COLO829 (cell line): ENCODE measurements at places on chromosomes 5 and 9.

GRCh38 chr5:18652404-18653215, 1018.4 kb downstream of the TAF11L14 start:
- no peak for DNase-seq

GRCh38 chr9:28365020-28365640, 791.8 kb upstream of the C9orf72 start:
- no peak for DNase-seq

GRCh38 chr5:150626853-150627276, 13.6 kb upstream of the SYNPO start:
- DNase-seq = no peak

DNA sequence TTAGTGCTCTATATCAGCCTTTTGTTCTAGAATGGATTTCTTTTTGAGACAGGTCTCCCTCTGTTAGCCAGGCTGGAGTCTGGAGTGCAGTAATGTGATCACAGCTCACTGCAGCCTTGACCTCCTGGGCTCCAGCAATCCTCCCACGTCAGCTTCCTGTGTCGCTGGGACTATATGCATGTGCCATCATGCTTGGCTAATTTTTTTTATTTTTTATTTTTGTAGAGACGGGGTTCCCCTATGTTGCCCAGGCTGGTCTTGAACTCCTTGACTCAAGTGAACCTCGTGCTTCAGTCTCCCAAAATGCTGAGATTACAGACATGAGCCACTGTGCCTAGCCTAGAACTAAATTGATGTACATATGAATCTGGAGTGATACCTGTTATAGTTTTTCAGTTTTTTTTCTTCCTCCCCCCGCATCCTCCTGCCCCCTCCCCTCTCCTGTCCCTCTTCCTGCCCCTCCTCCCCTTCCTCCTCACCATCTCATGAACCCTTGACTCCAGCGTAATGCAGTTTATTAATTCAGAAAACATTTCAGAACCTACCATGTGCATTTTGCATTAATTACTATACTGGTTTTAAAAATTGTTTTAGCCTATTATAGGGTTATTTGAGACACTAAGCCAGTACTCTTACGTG, 37.4 kb upstream of the TNFAIP8 start:
- DNase-seq = no peak

DNA sequence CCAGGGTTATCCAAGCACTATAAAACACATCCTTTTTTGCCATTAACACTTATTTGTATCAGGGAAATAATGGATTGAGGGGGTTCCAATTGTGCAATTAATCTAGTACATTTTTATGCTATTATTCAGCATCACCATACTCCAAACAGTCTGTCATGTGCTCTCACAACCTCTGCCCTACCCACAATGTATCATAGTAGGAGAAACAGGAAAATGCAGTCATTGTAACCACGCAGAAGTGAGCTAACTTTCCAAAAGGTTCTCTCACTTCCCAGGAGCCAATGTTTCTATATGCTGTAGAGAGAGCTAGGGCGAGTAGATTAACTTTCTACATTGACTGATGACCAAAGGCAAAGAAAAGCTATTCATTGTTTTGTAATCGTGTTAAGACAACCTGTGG, 29.8 kb downstream of the DAB2 start:
- DNase-seq = peak; percentile 21

DNA sequence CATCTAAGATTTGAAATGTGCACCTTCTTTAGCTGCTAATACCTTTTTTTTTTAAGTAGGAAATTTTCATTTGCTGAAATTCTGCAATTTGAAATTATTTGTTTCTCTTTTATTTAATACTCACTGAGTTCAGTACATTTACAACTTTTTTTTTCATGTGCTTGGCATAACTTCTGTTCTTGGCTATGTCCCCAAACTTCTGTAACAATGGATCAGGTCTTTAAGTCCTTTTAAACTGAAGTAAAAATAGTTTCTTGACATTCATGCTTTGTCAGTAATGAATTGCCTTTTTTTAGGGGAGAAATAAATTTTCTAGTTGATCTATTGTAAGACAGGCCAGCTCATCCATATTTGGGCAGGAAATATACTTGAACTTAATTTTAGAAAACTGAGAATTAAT, 41.5 kb downstream of the EDIL3 start:
- no peak for DNase-seq

- peak; percentile 93 for DNase-seq
These were observed 115.7 kb downstream of the SUSD1 start for GRCh38 chr9:112059145-112059965.

- no peak for DNase-seq
These were observed 106.7 kb downstream of the MCTP1 start for GRCh38 chr5:95178046-95178651.

DNA sequence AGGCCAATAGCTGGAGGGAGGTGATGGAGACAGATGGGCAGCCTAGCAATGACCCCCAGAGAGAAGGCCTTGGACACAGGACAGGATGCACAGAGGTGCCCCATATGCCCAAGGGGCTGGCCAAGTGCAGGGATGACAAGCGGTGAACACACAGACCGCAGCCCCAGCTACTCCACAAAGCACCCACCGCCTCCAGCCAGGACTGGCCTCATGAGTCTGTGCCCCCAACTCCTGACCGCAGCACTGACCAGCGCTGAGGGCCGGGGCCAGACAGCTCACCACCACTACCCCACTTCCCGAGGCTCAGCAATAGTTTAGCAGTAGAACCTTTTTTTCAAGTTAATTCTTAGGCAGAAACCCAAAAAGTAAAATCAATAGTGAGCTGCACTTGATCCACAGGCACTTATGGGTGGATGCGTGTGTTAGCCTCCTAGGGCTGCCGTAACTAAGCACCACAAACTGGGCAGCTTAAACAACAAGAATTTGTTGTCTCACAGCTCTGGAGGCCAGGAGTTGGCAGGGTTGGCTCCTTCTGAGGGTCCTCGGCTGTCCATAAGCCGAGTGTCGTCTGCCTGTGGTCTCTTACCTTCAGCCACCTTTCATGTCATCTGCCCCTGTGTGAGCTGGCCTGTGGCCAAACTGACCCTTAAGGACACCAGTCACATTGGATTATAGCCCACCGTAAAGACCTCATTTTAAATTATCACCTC, 14.1 kb downstream of the ROR2 start:
- no peak for DNase-seq

DNA sequence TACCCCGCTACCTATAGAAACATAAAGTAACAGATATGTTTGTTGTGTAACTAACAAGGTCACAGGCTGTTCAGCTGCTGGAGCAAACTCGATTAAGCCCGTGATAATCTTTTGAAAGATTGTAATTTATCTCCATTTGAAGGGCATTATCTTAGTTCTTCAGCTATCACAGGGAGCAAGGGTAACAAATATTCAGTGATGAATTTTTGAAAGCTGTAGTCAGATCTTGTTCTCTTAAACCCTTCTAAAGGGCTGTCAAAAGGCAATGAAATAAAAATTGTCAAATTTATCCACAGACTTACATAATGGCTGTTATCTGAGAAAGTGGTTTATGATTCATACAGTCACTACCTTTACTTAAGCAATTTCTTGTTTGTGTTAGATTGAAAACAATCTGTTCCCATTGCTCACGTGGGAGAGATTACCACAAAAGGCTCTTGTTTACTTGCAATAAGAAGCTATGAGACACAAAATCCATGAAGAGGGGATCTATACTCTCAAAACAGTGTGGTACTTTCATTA, 78.3 kb upstream of the ZNF608 start:
- peak; percentile 34 for DNase-seq

DNA sequence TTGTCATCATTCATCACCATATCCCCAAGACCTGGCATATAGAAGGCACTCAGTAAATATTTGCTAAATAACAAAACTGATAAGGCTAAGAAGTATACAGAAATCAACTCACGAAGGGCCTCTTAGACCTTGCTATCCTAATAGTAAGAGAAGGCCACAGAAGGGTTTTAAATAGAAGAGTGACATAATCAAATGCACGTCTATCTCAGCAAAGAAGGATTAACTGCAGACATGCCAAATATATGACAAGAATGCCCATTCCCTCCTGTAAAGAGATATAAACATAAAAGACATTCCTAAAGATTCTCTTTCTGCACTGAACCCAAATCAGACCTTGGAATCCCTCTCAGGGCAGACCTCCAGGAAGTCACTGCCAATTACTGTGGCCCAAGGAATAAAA, 34.1 kb downstream of the ECPAS start:
- DNase-seq = no peak

- DNase-seq = peak; percentile 42
These were observed 232.3 kb upstream of the TBCA start for GRCh38 chr5:78008356-78008967.

DNA sequence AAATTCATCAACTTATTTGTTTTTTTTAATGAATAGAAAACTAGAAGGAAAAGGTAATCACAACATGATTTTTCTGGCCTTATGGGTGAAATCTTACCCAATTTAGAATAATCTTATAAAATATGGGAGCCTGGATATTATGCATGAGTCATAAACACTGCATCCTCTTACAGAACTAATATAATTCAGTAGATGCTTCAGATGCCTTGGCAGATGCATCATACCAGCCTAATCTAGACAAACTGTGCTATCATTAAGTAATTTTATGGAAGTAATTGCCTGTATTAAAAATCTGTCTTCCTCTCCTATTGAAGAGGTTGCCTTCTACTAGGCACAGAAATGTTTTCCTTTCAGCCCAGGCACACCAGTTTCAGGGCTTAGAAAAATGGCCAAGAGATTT, 2384.6 kb upstream of the WWC1 start:
- DNase-seq = no peak

GRCh38 chr9:34458013-34458958, at the start of the genes DNAI1 and FAM219A:
DNAI1 (plus strand) TSS chr9:34458805; CDS start chr9:34459006, 201 bp downstream.
FAM219A (minus strand) TSS chr9:34458570; CDS start chr9:34458263, 307 bp downstream.
- DNase-seq = peak; percentile 100

- DNase-seq = no peak
These were observed 189.2 kb downstream of the TSSK1B start for GRCh38 chr5:113245427-113246225.

GRCh38 chr9:111375817-111376564, 46.0 kb upstream of the OR2K2 start:
- no peak for DNase-seq

- no peak for DNase-seq
These were observed 312.8 kb downstream of the TLE4 start for GRCh38 chr9:79884546-79884945.

DNA sequence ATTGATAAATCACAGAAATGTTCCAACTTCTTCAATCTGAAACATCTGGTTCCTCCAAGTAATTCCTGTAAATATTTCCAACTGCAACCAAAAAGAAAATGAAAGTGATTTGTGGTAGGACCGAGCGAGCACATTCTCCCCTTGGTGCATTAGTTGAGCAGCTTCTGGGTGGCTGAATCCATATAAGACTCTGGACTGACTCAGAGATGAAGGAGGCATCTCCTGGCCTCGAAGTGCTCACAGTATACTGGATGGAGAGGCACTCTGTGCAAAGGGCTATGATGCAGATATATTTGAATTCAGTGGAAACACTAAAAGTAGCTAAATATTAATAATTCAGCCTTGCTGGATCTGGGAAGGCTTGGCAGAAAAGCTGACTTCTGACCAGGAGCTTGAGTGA, 265.0 kb downstream of the MARCHF11 start:
- DNase-seq = no peak

DNA sequence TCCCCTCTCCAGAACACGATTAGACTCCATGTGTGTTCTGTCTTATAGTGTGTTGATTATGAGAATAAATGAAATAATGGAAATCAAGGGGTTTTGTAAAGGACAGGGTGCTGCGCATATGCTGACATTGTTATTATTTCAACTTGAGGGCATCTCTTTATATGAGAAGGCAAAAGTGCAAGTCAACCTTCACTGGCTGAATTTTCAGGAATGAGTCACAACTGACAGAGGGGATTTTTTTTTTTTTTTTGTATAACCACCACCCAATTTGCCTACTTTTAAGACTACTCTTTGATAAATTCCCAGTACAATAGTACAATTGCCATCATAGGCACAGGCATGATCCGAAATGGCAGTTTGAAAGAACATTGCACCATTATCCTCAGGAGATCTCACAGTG, 419.2 kb upstream of the NMUR2 start:
- DNase-seq = no peak

DNA sequence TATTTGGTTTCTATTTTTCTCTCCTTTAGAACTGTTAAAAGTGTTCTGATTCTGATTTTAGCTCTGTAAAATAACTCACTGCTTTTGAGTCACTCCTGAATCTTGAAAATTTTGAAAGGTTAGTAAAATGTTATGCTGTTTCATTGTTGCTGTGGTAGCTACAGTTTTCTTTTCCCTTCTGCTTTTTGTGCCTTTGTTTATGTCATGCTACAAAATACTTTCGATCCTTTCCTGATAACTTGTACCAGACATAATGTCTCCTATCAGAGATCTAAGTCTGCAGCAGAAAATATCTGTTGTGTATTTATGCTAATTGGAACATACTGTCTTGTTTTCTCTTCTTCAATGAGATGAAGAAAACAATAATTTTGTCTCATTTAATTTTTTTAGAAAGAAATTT, 26.9 kb upstream of the CEP120 start:
- no peak for DNase-seq

GRCh38 chr5:39267186-39267585, 47.8 kb upstream of the FYB1 start:
- no peak for DNase-seq

DNA sequence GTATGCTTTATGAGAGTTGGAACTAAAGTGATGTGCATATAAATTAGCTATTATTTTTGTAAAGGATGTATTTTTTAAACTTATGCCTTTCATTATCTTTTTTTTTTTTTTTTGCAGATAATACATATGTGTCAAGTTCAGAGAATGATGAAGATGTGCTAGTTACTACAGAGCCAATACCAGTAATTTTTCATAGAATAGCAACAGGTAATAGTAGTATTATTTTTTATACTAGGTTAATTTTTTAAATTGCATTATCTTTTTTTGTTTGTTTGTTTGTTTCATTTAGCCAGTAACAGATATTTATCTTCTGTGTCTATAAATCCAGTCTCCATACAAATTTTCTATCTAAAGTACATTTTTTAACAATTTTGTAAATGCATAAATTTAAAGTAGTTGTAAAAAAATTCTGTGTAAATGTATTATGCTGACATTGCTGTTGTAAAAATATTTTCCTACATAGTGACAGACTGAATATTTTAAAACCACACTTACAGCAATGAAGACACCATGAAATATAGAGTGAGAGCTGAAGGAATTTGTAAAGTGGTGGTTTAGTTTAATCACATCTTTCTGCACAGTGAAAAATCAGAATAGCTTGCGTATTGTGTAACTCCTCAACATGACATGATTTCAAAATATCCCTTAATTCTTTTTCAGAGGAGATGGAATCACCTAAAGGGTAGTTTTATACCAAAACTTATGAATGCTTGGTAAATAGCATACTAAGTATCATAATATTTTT, 93.3 kb downstream of the PARP8 start:
- DNase-seq = no peak

- DNase-seq = no peak
These were observed 48.1 kb downstream of the PAX5 start for GRCh38 chr9:36985769-36986467.

- no peak for DNase-seq
These were observed 118.4 kb upstream of the KCNN2 start for GRCh38 chr5:114243281-114243971.
